ENCODE measurements at places on chromosomes 1 and 21.

GRCh38 chr1:2468041-2468472 lies 8.0 kb upstream of the PLCH2 start:
- DNase-seq, result no peak

DNA sequence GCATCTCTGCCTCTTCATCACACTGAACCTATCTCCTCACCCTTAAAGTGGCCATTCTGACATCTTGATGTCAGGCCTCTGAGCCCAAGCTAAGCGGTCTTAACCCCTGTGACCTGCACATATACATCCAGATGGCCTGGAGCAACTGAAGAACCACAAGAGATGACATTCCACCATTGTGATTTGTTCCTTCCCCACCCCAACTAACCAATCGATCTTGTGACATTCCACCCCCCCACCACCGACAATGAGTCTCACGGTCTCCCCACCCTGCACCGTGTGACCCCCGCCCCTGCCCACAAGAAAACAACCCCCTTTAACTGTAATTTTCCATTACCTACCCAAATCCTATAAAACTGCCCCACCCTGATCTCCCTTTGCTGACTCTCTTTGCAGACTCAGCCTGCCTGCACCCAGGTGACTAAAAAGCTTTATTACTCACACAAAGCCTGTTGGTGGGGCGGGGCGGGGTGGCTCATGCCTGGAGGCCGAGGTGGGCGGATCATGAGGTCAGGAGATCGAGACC lies 21.0 kb upstream of the PINK1 start:
- DNase-seq, result no peak

GRCh38 chr1:30694280-30695175 lies 28.9 kb downstream of the MATN1 start:
- no peak for DNase-seq

DNA sequence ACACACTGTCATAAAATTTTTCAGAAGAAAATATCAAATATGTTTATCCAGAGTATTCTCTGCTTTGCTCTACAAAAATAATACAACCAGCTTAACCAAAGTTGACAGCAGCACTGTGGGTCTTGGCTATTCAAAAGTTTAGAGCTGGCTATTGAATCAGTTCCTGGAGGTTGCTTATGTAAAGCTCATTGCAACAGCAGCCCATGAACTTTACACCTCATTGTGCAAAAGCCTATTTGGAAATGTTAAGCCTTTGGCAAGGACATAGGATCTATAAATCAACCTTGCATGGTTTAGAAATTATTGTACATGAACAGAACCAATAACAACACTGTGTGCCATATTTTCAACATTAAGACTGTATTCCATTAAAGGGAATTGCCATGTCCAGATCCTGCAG lies 714.9 kb downstream of the ADGRL2 start:
- DNase-seq, result no peak

- no peak for DNase-seq
Measured at GRCh38 chr1:16605213-16605525, 8.2 kb downstream of the NBPF1 start.

DNA sequence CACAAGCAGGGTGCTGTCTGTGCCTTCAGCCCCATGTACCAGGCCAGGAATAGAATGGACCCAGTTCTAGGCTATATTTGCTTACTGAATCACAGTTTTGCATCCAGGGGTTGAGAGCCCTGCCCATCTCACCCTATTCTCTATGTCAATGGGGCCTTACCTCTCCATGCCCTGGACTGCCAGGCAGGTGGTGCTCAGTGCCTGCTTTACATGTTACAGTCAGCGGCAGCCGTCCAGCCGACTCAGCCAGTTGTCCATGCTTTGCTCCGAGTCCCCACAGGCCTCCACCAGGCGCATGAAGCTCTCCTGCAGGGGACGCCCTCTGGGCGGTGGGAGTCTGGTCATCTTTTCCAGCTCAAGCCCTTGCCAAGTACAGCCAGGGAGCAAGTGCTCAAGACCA lies 12.2 kb upstream of the FAM167B start:
- no peak for DNase-seq

- no peak for DNase-seq
Measured at GRCh38 chr21:37631319-37632117, 264.9 kb downstream of the DYRK1A start.

GRCh38 chr1:110084227-110085078 lies 14.0 kb upstream of the ALX3 start:
- no peak for DNase-seq

- no peak for DNase-seq
Measured at GRCh38 chr21:33199100-33199464, 30.7 kb upstream of the IFNAR2 start.

- DNase-seq, result no peak
Measured at GRCh38 chr1:245566134-245566533, 411.3 kb downstream of the KIF26B start.

DNA sequence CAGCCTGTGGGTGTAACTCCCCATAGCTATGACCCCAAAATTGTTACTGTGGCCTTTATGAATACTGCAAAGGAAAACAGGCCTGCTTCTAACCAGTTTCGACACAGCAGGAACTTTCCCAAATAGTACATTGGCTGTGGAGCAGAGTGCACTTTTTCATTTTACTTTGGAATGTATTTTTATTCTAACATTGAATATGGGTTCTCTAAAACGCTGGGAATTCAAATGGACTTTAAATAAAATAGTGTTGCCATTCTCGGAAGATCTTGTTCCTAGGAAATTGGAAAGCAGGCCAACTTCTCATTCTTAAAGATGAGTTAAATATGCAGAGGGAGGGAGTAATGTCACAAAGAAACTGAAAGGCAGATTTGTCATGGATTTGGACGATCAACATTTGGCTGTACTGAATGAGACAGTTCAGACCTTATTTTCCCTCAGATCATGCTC lies 39.6 kb upstream of the ARHGAP29 start:
- no peak for DNase-seq

- DNase-seq, result no peak
Measured at GRCh38 chr1:118535901-118536300, 350.9 kb upstream of the SPAG17 start.

GRCh38 chr1:11641776-11642305 lies 12.4 kb downstream of the FBXO2 start:
- no peak for DNase-seq

- no peak for DNase-seq
Measured at GRCh38 chr1:38014171-38014570, 1.6 kb downstream of the UTP11 start.

DNA sequence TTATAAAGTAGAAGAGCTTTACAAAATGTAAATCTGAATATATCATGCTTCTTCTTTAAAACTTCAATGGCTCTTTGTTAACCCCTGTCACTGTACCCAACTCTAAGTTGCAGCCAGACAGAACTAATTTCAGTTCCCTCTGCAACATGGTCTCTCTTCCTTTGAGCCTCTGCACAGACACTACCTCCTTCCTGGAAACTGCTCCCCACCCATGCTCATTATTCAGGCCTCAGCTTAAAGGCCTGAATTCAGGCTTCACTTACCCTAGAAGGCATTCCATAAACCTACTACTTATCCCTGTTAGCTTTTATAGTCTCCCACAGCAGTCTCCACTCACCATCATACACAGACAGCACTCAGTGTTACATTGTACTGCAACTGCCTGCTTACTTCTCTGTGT lies 2.6 kb upstream of the EEIG2 start:
- DNase-seq, result no peak

DNA sequence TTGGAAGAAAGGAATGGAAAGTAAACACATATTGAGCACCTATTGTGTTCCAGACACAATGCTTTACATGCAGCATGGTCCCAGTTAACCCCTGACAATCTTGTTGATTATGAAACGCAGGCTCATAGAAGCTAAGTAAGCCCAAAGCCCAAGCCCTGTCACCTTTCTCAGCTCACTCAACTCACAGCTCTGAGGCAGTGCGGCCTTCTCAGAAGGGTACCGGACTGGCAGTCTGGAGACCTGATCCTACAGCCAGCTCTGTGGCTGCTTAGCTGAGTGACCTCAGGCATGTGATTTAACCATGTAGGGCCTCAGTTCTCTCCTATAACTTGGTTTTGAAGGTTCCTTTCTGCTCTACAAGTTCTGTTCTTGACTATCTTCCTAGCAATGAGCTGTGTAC lies 464 bp upstream of the RNASEL start:
- no peak for DNase-seq

- no peak for DNase-seq
Measured at GRCh38 chr1:47753808-47754207, 243.4 kb downstream of the TRABD2B start.

GRCh38 chr1:212749821-212750535 lies 41.6 kb downstream of the NSL1 start:
- peak; percentile 29 for DNase-seq

GRCh38 chr1:194133152-194133551 lies 946.7 kb upstream of the B3GALT2 start:
- DNase-seq, result no peak

DNA sequence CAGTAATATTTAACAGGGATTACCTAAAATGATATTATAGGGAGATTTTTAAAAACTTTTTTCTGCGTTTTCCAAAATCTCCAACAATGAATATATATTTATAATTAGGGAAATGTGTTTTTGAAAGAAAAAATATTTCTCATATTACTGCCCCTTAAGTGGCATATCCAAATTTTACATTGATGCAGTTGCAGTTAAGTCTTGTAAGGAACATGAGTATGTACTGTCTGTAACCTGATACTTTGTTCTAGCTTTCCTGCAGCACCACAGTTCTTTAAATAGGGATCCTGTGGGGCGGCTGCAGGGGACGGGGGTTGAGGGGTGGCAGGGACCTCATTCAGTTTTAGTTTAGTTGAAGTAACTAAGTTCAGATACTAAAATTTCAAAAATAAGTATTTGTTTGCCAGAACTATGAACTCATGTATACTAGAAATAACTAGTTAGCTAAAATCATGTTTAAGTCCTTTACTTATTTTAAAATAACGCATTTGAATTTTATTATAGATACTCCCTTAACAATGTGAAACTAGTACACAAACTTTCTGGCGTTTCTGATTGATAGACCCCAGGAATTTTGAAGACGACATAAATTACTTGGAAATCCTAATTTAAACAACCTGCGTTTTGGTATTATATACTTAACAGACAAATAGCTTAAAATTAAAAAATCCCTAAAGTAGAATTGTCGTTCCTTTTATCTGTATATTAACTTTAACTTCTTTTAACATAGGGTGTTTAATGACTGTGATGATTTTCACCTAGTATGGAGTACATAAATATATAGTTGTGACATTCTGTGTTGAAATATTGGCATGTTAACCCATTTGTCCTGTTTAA lies 639 bp upstream of the DNAJB4 start:
- no peak for DNase-seq

DNA sequence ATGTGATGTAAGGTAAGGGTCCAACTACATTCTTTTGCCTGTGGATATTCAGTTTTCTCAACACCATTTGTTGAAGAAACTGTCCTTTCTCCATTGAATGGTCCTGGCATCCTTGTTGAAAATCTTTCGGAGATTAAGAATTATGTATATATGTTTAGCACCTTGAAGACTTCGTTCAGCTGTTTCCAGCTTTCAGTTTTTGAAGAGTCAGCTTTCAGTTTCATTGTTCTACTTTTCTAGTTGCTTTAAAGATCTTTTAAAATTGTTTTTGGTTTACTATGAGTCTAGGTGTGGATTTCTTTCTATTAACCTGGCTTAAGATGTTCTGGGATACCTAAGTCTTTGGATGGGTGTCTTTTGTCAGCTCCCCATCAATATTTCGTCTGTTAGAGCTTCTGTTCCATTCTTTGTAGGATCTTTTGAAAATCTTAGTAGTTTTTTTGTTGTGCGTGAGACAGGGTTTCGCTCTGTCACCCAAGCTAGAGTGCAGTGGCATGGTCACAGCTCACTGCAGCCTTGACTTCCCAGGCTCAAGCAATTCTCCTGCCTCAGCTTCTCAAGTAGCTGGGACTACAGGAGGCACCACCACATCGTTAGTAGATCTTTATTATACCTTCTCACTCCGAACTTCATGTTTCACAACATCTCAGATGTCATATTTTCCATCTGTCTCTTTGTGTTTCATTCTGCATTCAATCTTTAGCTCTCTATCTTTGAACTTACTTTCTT lies 353.5 kb upstream of the B3GALT2 start:
- no peak for DNase-seq

- no peak for DNase-seq
Measured at GRCh38 chr1:68916221-68916902, 419.5 kb upstream of the DEPDC1 start.

DNA sequence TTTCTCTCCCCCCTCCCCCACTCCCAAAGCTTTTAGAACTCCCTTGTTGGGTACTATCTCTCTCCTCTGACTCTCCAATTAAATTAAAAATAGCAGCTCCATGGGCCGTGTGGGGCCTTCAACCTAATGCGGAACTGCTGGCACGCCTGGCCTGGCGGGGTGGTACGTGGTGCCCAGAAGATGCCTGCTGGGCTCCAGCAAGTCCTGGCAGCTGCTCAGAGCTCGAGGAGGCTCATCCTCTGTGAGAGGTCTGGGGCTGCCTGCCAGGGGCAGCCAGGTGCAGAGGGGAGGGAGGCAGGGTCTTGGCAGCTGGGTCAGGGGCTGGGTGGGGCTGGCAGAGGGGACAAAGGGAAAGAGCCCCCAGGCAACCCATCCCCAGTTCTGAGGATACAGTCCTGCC lies 74.4 kb downstream of the ACTL8 start:
- peak; percentile 45 for DNase-seq

DNA sequence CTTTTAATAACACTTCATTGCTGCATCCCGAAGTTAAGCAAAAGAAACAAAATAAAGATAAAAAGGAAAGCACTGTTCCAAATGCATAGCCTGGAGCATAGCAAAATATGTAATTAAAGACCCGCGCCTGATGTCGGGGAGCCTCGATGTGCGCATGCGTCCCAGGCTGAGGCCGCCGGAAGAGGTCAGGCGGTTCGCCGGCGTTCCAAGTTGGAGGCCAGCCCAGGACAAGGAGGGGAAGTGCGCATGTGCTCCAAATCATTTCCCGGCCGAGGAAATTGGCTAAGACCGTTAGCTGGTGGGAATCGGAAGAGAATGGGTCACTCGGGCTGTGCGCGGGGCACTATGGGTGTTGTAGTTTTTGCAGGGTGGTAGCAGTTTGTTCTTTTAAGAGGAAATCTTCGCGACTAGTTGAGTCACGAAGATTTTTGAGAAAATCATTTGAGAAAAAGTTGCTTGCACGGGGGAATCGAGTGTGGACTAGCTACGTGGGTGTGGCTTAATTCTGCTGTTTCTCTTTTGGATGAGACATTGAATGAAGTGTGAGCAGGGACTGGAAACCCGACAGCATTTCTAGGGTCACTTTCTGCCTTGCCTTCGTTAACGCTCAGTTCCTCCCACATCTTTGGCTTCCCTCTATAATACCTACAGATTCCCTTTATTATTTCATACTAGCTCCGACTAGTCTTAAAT lies 31.0 kb upstream of the CD1D start:
- DNase-seq, result peak; percentile 34

GRCh38 chr1:181396171-181396670 lies 87.1 kb upstream of the CACNA1E start:
- no peak for DNase-seq

DNA sequence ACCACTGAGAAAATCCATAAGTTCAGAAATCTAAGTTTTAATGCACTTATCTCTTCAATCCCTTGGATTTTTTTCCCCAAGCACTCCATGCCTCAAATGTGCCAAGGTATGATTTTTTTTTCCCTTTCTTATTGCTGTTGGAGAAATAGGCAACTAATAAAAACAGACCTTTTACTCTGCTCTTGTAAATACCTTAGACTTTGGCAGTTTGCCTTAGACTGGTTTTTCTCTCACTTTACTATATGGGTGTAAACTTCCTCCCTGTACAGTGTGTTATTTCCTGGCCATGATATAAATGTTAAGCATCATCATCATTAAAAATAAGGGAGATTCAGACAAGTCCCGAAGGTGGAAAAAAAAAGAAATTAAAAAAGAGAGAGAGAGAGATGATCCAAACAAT lies 65.7 kb downstream of the LRRC8C start:
- no peak for DNase-seq

Data from COR-L47 (cell line).